ENCODE measurements at places on chromosomes 13 and 19. TPM values are rescaled to one million over a fixed set of nuclear protein-coding genes. Genes with fewer than 3 reads are reported as not detected.

The S1PR5 gene
- not detected for total RNA-seq

The BRSK1 gene
- 68.7 TPM for total RNA-seq

The SIGLEC11 gene
- not detected for total RNA-seq

The ZNF714 gene
- total RNA-seq = 51.5 TPM

The ZNF723 gene
- total RNA-seq = not detected

The AMER2 gene
- 0.07 TPM for total RNA-seq

The OSCAR gene
- total RNA-seq = not detected
